ENCODE measurements at places on chromosomes 5 and 9.

DNA sequence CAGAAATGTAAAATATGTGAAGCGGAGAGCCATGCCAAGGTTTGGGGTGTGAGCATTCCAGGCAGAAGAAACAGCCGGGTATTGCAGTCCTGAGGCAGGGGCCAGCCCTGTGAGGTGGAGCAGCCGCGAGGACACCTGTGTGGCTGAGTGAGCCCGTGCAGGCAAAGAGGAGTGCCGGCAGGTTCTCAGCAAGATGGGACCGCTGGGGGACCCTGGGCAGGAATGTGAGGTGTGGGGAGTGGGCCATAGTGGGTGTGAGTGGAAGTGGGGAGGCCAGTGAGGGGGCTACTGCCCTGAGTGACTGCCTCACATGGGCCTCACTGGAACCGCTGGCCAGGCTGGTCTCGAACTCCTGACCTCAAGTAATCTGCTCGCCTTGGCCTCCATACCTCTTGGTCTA is 8.1 kb upstream of the PRR7 start:
- DNase-seq = no peak

DNA sequence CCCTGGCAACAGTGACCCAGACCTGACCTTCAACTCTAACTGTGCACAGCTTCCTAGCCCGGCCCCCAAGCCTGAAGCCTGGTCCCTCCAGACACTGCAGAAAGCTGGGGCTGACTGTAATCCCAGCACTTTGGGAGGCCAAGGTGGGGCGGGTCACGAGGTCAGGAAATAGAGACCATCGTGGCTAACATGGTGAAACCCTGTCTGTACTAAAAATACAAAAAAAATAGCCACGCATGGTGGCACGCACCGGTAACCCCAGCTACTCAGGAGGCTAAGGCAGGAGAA is 35.9 kb downstream of the ADAMTS2 start:
- no peak for DNase-seq

DNA sequence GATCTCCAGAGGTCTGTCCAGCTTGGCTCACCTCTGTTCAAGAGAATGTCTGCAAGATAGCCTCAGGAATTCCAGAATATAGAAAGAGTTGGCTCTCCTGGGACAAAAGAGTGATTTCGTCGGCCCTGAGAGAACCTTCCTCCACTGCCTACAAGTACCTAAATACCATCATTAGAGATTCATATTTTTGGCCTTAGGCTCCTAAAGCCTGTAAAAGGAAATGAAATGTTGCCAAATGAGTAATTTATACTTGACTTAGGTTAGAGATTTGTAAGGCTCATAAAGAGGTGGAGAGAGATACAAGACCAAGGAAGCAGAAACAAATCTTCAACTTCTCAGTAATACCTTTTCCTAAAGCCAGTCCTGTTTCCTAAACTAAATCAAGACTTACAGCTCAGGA is 146.2 kb downstream of the CCDC192 start:
- DNase-seq = no peak

GRCh38 chr5:172640139-172640538 is 924 bp upstream of the NEURL1B start:
- DNase-seq = no peak

DNA sequence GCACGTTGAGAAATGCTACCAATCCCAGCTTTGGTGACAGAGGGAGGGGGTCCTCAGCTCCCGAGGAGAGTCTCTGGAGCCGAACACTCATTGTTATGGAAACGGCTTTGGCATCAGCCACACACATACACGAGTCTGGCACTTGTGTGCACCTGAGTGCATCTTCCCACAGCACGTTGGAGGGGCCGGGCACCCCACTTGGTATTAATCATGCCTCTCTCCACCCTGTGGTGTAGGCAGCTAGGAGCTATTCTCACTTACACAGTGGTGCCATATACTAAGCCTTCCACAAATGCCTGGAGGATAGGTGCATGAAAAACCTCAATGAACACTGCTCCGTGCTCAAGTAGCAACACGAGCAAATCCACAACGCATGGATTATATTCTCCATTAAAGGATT is 133.9 kb upstream of the PANK3 start:
- no peak for DNase-seq

DNA sequence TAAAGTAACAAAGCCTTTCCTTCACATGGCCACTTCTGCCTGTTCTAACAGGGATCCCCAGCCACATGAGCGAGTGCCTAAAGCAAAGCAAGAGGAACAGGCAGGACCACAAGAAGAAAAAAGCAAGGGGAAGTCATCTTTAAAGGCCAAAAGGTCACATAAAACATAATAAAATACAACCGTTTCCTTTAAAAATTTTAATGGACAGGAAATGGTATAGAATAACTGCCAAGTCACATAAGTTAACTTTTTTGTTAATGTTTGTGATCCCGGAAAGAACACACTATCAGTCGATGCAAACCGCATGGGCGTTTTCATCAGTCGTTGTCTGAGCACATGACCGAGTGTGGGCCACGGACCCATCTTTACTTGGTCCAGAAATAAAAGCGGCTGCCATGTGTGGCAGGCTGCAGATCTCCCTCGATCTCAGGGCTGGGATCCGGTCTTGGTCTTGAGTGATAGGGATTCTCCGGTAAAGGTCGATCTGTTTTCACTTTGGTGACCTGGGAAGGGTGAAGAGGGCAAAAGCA is 15.6 kb downstream of the NDUFA8 start:
- no peak for DNase-seq

- DNase-seq = no peak
Observed at GRCh38 chr5:85337435-85337834, 952.8 kb upstream of the EDIL3 start.

DNA sequence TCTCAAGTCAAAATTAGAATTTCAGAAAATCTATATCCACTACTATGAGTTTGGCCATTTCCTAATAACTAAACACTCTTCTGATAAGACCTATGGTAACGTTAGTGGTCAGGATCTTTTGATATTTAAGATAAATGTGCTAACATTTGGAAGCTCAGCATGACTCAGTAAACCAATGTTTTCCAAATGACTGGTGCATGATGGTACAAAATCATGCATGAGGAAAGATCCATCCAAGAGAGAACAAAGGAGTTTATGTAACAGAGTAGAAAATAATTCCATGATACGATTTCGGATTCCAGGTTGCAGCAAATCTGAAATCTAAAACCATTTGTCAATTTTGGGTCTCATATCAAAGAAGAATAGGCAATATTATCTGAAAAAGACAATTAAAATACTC is 279.2 kb downstream of the NSG2 start:
- DNase-seq = no peak

GRCh38 chr5:168813184-168813968 is 234.2 kb upstream of the PANK3 start:
- DNase-seq = no peak

- no peak for DNase-seq
Observed at GRCh38 chr5:74179179-74179578, 461.3 kb downstream of the ENC1 start.
